ENCODE measurements at places on chromosomes 1 and 21.

- DNase-seq: no peak
Observed at GRCh38 chr1:208479435-208479834, 235.3 kb upstream of the PLXNA2 start.

GRCh38 chr1:10989095-10989494 is 23.4 kb upstream of the TARDBP start:
- no peak for DNase-seq

- peak; percentile 24 for DNase-seq
Observed at GRCh38 chr1:202010180-202011015, at the start of gene ELF3. Gene ELF3, plus strand, starts transcription at chr1:202010587. Its CDS starts 550 bp downstream, at chr1:202011137.

GRCh38 chr1:162564762-162565218 is 3.3 kb downstream of the UAP1 start:
- no peak for DNase-seq

DNA sequence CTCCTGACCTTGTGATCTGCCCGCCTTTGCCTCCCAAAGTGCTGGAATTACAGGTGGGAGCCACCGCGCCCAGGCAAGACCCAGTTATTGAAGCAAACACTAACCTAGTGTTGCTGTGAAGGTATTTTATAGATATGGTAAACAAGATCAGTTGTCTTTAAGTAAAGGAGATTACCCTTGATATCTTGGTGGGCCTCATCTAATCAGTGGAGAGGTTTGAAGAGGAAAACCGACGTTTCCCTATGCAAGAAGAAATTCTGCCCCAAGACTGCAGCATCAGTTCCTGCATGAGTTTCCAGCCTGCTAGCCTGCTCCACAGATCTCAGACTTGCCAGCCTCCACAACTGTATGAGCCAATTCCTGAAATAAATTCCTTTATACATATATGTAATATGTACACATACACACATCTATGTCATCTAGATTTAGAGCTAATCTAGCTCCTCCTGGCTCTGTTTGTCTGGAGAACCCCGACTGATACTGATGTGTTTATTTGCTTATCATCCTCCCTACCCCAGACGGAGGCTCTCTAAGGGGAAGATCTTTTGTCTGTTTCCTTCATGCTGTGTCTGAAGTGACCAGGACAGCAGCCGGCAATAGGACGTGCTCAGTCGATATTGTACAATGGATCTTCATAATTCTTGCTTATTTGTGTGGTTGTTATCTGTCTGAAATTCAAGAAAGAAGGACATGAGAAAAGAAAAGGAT is 90.9 kb downstream of the IER5 start:
- DNase-seq: no peak

GRCh38 chr21:42411891-42412635 is 8.4 kb downstream of the UBASH3A start:
- DNase-seq: no peak

DNA sequence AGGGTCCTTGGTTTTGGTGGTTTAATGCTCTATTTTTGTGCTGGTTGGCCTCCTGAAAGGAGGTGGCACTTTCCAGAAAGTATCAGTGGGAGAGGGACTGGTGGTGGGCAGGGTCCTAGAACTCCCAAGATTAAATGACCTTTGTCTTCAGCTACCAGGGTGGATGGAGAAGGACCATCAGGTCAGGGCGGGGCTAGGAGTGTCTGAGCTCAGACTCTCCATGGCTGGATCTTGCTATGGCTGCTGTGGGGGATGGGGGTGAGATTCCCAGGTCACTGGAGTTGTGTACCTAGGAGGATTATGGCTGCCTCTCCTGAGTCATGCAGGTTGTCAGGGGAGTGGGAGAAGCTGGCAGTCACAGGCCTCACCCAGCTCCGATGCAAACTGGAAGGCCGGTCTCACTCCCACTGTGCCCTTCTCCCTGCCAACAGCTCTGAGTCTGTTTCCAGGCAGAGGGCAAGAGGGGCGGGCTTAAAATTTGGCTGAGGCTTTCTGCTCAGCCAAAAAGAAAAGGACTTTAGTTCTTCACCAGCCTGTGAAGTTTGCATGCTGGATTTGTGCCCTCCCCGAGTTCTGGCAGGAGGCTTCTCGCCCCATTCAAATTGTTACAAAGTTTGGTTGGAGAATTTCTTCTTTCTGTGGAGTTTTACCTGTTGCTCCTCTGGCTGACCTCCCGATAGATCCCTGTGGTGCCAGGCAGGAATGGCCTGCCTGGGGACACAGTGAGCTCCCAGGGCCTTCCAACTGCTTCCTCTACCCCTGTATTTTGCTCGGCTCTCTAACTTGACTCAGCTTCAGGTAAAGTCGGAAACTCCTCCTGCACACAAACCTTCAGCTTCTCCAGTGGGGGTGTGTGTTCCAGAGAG is 13.1 kb upstream of the KYAT3 start:
- no peak for DNase-seq

DNA sequence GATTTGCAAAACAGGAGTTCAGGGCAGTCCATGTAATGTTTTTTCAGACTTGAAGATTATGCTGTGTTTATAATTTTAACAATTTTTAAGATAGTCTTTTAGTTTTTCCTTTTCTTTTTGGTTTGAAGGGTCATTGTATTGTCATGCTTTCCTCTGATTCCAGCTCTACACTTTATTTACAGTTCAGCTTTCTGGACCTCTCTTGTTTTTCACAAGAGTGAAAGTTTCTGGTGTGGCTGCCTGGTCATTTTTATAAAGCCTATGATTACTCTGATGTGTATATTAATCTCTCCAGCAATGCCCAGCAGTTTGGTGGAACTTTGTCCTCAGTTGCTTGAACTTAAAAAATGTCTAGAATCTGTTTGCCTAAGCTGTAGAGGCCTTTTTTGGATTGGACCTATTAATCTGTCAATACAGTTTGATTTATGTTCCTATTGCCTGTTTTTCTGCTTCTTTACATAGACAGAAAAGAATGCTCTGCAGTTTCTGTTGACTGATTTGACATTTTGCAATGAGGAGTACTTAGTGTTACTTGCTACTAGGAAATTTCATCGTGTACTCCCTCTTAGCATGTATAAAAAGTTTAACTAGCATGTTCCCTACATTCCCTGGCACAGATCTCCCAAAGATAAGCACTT is 52.2 kb downstream of the XCL2 start:
- DNase-seq: no peak

- no peak for DNase-seq
Observed at GRCh38 chr1:225366018-225366417, 61.8 kb downstream of the LBR start.

DNA sequence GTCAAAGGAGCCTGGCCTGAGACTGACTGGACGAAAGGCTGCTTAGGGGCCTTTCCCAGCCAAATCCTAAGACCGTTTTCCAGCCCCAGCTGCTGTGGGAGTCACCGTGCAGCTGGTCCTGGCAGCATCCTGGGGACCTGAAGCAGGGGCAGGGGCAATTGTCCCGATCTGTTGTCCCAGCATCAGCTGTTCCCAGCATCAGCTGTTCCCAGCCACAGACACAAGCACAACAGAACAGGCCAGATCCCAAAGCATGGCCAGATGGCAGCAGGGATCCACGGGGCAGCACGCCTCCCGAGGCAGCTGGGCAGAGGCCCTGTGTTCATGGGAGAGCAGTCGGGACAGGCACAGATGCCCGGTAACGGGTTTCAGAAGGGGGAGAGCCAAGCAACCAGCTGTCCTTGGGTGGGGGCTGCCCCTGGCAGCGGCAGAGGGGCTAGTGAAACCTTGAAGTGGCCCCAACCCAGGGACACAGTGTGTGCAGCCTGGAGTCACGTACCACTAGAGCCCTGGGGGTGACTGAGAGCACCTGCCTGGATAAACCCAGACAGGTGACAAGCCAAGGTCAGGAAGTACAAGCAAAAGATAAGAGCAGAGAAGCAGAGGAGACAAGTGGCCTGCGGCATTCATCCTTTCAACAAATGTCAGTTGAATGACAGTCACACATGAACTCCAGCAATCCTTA is 13.3 kb downstream of the CELA2B start:
- no peak for DNase-seq

DNA sequence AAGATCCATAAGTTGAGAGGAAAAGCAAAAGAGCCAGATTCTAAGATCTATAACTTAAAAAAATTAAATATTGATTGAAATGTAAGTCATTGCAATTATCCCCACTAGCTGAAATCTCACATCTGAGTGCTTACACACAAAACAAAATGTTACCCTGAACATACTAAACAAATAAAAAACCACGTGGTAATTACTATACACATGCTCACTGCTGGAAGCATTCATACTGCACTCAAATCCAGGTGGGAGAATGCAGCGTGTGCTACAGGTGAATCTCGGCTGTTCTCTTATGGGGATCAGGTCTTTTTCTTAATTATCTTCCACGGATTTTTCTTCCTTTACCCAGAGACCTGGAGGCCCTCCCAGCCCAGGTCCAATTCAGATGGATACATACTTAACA is 74.3 kb downstream of the SDC3 start:
- no peak for DNase-seq

GRCh38 chr1:5490635-5491034 is 501.6 kb downstream of the NPHP4 start:
- DNase-seq: no peak

GRCh38 chr1:119371815-119372214 is 3.2 kb downstream of the HAO2 start:
- no peak for DNase-seq

DNA sequence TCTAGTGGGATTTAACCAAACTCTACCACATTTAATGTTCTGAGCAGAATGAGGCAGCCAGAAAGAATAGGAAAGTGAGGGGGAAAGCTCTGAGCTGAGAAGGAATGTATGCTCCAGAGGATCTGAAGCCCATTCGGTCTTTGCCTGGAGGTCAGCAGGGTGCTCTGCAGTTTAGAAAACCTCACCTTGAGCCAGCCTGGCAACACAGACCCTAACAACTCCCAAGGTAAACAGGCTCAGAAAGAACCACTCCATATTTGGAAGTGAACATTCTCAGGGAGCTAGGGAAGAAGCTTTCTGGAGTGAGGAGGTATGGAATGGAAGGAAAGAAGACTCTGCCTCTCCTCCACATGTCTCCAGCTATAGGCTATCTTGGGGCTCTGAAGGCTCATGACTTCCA is 398.8 kb downstream of the SEC16B start:
- no peak for DNase-seq

GRCh38 chr1:167683226-167683625 is 38.6 kb upstream of the MPZL1 start:
- DNase-seq: no peak

DNA sequence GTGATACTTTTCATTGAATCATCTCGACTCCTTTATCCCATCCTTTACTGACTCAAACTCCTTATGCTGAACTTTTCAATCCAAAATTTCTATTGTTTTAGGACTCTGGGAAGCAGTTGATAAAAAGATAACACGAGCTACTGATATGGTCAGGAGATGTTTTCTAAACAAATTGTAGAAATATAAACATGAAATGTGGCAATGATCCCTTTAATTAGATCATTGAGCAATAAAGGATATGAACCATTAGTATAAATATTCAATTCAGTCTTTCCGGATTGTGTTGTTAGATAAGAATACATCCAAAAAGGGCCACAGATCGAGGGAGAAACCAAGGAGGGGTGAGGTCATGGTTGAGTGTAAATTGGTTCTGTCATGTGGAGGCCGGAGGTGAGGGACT is 88.4 kb downstream of the NID1 start:
- no peak for DNase-seq

DNA sequence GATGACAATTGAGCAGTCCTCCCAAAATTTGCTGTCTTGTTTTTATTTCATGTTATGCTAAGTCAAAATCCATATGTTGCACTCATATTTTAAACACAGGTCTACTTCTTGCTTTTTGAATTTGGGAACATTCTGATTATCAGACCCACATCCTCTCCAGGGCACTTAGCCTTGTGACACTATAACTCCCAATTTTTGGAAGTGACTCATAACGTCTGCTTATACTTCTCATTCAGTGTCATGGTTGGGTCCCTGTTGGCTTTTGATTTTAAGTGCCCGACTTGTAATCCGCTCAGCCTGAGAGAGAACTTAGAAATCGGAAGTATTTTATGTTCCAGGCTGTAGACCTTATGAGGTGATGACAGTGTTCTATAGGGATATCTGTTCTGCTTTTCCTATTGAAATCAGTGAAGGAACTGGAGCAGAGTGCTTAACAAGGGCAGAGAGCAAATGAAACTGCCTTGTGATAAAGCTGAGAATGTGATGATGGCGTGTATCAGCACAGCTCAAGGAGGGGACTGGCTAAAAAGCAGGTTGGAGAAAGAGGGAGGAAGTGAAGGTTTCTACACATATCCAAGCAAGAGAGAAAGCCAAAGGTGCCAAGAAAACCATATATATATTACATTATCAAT is 136.0 kb downstream of the HLX start:
- DNase-seq: no peak

DNA sequence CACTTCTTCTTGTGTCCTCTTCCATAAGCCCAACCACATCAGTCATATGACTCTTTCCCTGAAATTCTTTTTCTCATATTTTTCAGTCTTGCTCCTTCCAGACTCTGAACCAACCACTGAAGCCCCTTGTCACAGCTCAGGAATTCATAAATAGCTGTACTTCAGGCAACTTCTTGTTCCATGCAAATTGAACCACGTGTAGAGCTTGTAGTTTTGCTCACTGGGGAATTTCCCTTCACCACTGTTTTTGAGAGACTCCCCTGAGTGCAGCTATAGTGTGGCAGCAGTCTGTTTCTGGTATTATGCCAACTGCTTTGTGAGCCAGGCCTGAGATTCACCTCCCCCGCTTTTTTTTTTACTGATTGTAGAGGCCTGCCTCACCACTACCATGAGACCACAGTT is 150.3 kb upstream of the SPAG17 start:
- DNase-seq: peak; percentile 33

GRCh38 chr1:73903092-73903491 is 294.9 kb downstream of the LRRIQ3 start:
- no peak for DNase-seq

GRCh38 chr1:192918259-192918658 is 109.4 kb downstream of the RGS2 start:
- DNase-seq: no peak

GRCh38 chr1:84159533-84160240 is 15.6 kb downstream of the PRKACB start:
- DNase-seq: no peak

Measured in GM12864 (cell line).